ENCODE measurements at places on chromosomes 2 and 18. TPM values are rescaled to one million over a fixed set of nuclear protein-coding genes. Genes with fewer than 3 reads are reported as not detected.
A peak's percentile ranks its signal among the peaks of the same experiment; 100 is the strongest.

TXNDC2 gene
- total RNA-seq = 0.39 TPM

LRRTM4 gene
- total RNA-seq = not detected

DNA sequence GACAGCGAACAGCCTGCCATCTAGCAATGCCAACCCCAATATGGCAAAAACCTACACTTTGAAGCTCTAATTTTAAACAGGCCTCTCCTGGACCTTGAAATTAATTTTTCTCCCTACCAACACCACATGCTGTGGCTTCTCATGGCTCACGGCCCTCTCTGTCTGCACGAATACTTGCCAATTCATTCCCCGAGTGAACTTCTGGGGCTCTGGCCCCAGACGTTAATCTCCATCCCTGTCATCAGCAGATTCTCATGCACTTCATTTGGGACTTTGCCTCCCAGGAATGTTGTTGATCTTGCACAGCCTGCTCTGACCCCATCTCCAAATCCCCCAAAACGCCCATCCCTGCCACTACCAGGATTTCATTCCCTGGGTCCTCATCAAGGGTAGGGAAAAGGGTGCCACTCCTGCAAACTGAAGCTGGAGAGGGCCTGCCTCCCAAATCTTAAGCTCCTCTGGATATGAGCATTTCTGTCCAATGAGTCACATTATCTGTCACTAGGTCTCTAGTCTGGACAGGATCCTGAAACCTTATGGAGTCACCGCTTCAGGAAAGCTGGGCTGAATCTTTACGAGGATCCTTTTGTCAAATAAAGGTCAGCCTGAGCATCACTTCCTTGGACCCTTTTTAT lies 10.4 kb downstream of the FIGLA start:
- no peak overlapping the region for H3K4me3 ChIP-seq
- H3K36me3 ChIP-seq = no peaks in the 10 kb centered on the region
- no peak for DNase-seq
- H3K27me3 ChIP-seq = peaks cover 35% of the 10 kb centered on the region
- no peak overlapping the region for H3K27ac ChIP-seq
- no peaks in the 10 kb centered on the region for H3K4me1 ChIP-seq

GPR45 gene
- total RNA-seq = not detected

- H3K4me3 ChIP-seq = no peak overlapping the region
- DNase-seq = no peak
- H3K4me1 ChIP-seq = no peaks in the 10 kb centered on the region
- H3K27me3 ChIP-seq = peaks cover 2% of the 10 kb centered on the region
- H3K27ac ChIP-seq = no peak overlapping the region
These were observed 23.5 kb upstream of the CRYBA2 start for GRCh38 chr2:219016721-219017120.

GATA6 gene
- not detected for total RNA-seq

GRCh38 chr2:69065735-69066336 lies 52.9 kb downstream of the ANTXR1 start:
- no peaks in the 10 kb centered on the region for H3K36me3 ChIP-seq
- H3K27me3 ChIP-seq = peaks cover 56% of the 10 kb centered on the region
- no peak for DNase-seq
- no peak overlapping the region for H3K27ac ChIP-seq

GRCh38 chr2:191335875-191336464 lies 90.8 kb downstream of the MYO1B start:
- no peaks in the 10 kb centered on the region for H3K4me1 ChIP-seq
- no peaks in the 10 kb centered on the region for H3K27me3 ChIP-seq
- H3K27ac ChIP-seq = no peak overlapping the region
- no peaks in the 10 kb centered on the region for H3K36me3 ChIP-seq
- no peak overlapping the region for H3K4me3 ChIP-seq

DNA sequence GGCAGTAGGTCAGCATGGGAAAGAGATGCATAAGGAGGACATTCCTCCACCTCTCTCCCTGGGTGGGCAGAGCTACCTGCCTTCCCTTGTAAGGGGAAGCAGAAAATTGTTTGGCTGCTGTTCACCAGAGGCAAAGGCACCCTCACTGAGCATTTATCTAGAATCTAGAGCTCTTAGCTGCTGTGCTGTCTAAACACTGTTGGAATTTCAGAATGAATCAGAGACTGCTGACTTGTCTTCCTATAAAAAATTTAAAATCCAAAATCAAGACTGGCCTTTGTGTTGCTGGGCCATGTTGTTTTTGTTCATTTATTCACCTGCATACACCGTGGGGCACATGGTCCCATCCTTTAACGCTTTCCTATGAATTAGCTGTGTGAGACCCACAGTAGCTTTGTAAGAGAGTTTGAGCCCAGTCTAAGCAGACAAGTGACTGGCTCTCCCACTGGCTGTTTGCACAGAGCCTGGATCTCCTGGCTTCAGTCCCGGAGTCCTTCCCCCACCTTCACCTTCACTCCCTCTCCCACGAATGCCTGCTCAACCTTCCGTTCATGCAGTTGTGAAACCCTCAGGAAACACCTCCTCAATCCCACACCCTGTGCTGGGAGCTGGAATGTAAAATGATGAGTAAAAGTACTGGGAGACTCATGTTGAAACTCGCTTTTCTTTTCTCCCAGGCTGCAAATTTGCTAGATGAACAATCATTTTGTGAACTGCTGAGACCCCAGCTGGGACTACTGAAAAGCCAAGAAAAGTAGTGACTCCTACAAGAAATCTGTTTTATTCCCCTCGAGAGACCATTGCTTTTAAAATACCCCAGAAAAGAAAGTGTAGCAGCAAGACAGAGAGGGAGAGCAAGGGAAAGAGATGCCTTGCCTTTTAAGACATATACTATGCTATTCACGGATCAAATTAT lies 76.2 kb downstream of the FAM168B start:
- H3K27me3 ChIP-seq = peaks cover 23% of the 10 kb centered on the region
- no peaks in the 10 kb centered on the region for H3K4me1 ChIP-seq
- H3K36me3 ChIP-seq = no peaks in the 10 kb centered on the region
- DNase-seq = no peak
- H3K27ac ChIP-seq = no peak overlapping the region

DNA sequence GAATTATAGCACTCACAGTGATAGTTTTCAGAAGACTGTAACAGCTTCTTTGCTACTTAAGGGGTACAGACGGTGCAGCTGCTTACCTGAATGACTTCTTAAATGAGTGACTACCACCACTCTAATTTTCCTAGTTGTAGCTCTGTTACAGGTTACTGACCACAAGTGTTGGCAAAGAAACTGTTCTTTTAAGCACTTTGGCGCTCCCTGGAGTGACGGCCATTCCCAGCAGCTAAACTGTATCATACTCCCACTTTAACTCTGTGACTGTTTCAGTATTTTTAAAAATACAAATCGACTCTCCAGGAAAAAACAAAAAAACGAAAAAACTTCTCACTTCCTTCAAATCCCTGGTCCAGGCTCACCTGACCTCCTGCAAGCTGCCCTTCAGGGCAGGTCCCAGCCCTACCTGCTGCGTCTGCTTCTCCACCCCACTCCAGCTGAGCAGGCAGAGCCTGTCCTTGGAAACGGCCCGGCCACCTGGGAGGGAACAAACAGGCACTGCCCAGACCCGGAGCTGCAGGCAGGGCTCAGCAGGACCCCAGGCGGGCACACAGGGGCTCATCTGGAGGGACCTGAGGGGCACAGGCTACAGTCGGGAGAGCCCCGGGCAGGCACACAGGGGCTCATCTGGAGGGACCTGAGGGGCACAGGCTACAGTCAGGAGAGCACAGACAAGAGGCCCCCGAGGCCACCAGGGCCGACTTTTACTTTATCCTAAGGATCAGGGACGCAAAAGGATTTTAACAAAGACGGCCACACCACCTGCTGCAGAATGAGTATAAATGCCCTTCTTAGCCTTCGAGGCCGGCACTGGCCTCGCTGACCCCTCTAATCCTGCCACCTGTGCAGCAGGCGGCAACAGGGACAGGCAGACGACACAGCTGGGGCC lies 24.5 kb downstream of the SLC66A2 start:
- no peaks in the 10 kb centered on the region for H3K4me1 ChIP-seq
- no peaks in the 10 kb centered on the region for H3K27me3 ChIP-seq
- DNase-seq = no peak
- no peak overlapping the region for H3K27ac ChIP-seq
- no peak overlapping the region for H3K4me3 ChIP-seq
- H3K36me3 ChIP-seq = peaks cover 55% of the 10 kb centered on the region

SULT1C4 gene
- not detected for total RNA-seq

DNA sequence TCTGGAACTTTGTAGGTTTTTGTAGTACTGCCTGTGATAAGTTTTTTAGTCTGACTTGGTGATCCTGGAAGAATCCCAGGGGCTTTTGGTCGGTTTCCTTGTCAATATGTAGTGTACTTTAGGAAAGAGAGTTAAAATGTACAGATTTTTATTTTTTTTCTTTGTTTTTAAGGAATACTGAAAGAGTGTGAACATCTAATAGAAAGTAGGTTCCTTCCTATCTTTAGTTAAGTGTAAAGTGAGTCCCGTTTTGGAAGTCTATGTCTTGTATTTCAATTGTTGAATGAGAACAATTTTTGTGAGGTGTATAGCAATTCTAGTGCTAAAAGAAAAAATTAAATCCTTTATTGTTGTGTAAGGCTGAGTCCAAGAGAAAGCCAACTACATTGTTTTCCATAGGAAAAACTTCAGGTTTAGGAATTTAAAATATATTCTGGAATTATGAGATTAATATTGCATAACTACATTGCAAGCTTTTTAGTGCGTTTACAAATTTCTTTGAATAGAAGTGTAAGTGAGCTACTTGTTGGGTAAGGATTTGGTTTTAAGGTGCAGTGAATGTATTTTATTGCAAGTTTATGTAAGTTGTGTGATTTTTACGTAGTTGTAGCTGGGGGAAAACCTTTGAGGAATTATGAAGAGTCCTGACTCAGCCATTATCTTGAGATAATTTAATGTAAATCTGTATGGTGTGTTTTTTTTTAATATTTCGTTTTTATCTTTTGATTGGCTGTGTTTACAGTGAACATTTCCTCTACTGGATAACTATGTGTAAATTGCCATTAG lies 1.7 kb downstream of the VAPA start:
- H3K4me1 ChIP-seq = peaks cover 24% of the 10 kb centered on the region
- no peak for DNase-seq
- H3K27me3 ChIP-seq = peaks cover 3% of the 10 kb centered on the region
- peak overlapping the region; percentile 86 for H3K4me3 ChIP-seq
- H3K36me3 ChIP-seq = peaks cover 8% of the 10 kb centered on the region

ZNF892 gene
- total RNA-seq = 4.8 TPM

DNA sequence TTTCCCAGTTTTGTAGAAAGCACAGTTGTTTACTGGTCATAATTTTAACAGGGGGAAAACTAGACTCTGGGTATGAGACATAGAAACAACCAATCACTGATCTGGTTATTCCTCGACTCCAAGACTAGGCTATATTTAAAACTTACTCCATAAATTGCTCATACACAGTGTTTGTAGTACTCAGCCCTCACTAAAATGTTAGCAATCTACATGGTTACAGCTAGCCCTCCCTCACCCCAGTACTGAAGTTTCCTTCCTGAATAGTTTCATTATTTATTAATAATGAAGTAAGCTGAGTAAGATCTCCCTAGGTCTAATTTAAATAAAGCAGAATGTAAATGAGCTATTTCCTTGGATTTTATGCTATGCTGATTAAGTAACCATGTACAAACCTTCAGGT lies 275.1 kb downstream of the CDH20 start:
- H3K27me3 ChIP-seq = peaks cover 30% of the 10 kb centered on the region
- no peaks in the 10 kb centered on the region for H3K4me1 ChIP-seq
- no peak overlapping the region for H3K27ac ChIP-seq
- no peaks in the 10 kb centered on the region for H3K36me3 ChIP-seq
- no peak for DNase-seq

GRCh38 chr2:64630752-64631151 lies 23.0 kb downstream of the SERTAD2 start:
- H3K27ac ChIP-seq = no peak overlapping the region
- peaks cover 4% of the 10 kb centered on the region for H3K4me1 ChIP-seq
- H3K27me3 ChIP-seq = no peaks in the 10 kb centered on the region
- peaks cover 30% of the 10 kb centered on the region for H3K36me3 ChIP-seq

GRCh38 chr18:73880387-73880786 lies 267.2 kb downstream of the FBXO15 start:
- no peak overlapping the region for H3K4me3 ChIP-seq
- H3K4me1 ChIP-seq = peaks cover 4% of the 10 kb centered on the region
- DNase-seq = no peak
- H3K27ac ChIP-seq = no peak overlapping the region
- H3K36me3 ChIP-seq = no peaks in the 10 kb centered on the region

FHOD3 gene
- not detected for total RNA-seq

- H3K36me3 ChIP-seq = no peaks in the 10 kb centered on the region
- H3K27me3 ChIP-seq = peaks cover 5% of the 10 kb centered on the region
- no peaks in the 10 kb centered on the region for H3K4me1 ChIP-seq
- DNase-seq = no peak
- no peak overlapping the region for H3K27ac ChIP-seq
These were observed 10.5 kb upstream of the DSG2 start for GRCh38 chr18:31487246-31488015.

CCDC85A gene
- not detected for total RNA-seq

LANCL1 gene
- 35.1 TPM for total RNA-seq

GRCh38 chr18:44636241-44636640 lies 44.4 kb upstream of the SETBP1 start:
- H3K36me3 ChIP-seq = no peaks in the 10 kb centered on the region
- H3K27me3 ChIP-seq = peaks cover 5% of the 10 kb centered on the region
- DNase-seq = no peak
- peaks cover 5% of the 10 kb centered on the region for H3K4me1 ChIP-seq
- no peak overlapping the region for H3K27ac ChIP-seq
- H3K4me3 ChIP-seq = no peak overlapping the region

GRCh38 chr2:97651114-97651513 lies 5.3 kb downstream of the COX5B start:
- peak overlapping the region; percentile 68 for H3K27ac ChIP-seq
- peaks cover 26% of the 10 kb centered on the region for H3K4me1 ChIP-seq
- no peaks in the 10 kb centered on the region for H3K27me3 ChIP-seq
- H3K36me3 ChIP-seq = peaks cover 69% of the 10 kb centered on the region

DNA sequence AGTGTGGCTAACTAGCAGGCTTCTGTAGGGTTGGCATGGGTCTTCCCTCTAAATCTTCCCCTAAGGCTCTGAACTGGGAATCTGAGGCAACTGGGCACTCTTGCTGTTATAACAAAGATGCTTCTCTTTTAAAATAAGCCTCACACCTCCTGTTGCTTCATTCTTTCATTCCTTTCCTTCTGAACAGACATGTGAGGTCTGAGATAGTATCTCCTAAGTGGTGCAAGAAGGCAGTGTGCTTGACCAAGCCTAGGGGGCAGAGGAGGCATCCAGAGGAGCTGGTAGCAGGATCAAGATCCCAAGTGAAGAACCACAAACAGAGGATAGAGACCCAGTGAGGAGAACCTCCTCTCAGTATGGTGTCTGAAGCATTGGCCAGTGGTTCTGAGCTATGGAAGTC lies 90.9 kb downstream of the TTC27 start:
- H3K36me3 ChIP-seq = peaks cover 37% of the 10 kb centered on the region
- no peaks in the 10 kb centered on the region for H3K27me3 ChIP-seq
- peaks cover 14% of the 10 kb centered on the region for H3K4me1 ChIP-seq
- no peak overlapping the region for H3K4me3 ChIP-seq
- DNase-seq = no peak
- H3K27ac ChIP-seq = no peak overlapping the region

GRCh38 chr2:221104361-221104811 lies 467.7 kb downstream of the EPHA4 start:
- no peaks in the 10 kb centered on the region for H3K36me3 ChIP-seq
- H3K4me3 ChIP-seq = no peak overlapping the region
- H3K27ac ChIP-seq = no peak overlapping the region
- no peaks in the 10 kb centered on the region for H3K27me3 ChIP-seq
- H3K4me1 ChIP-seq = peaks cover 6% of the 10 kb centered on the region

GRCh38 chr2:65867446-65867845 lies 435.0 kb upstream of the SPRED2 start:
- no peak overlapping the region for H3K27ac ChIP-seq
- no peaks in the 10 kb centered on the region for H3K36me3 ChIP-seq
- no peak overlapping the region for H3K4me3 ChIP-seq
- no peak for DNase-seq
- H3K4me1 ChIP-seq = no peaks in the 10 kb centered on the region
- no peaks in the 10 kb centered on the region for H3K27me3 ChIP-seq
